Midbrain (tissue), 1 donor: ENCODE measurements at places on chromosomes 2 and 18.

- DNase-seq, result no peak
These were observed 81.4 kb downstream of the MTCL1 start for GRCh38 chr18:8786483-8787370.

DNA sequence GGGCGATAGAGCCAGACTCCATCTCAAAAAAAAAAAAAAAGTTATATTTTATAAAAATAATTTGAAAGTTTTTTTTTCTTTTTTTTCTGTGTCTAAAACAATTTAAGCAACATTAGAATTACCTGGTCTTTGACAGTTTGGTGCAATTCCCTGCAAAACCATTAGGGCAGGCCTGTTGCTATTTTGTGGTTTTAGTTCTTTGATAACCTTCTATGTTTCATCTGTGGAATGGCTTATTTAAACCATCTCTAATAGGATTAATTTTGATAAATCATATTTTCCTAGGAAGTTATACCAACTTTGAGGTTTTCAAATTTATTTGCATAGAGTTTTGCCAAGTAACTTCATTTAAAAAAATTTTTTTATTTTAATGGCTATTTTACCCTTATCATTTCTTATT is 141.2 kb upstream of the TWIST2 start:
- no peak for DNase-seq

GRCh38 chr18:50751490-50751889 is 68.3 kb downstream of the MRO start:
- no peak for DNase-seq

- no peak for DNase-seq
These were observed 15.3 kb downstream of the MTX2 start for GRCh38 chr2:176284461-176285049.

DNA sequence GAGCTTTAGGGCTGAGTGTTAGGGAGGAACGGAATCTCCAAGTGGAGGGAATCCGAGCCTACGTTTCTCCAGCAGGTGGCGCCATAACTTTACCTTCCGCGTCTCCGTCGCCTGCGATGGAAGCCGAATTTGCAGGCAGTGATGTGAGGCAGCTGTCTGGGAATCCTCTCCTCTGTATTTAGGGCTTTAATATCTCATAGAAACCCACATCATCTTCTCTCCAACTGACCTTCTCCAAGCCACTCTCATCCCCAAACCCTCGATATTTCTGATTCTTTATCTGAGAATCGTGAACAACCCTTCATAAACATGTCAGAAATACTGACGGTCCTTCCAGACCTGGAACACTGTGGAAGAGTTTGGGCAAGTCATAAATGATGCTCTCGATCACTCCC is 27.5 kb downstream of the SIX2 start:
- DNase-seq, result peak; percentile 81

DNA sequence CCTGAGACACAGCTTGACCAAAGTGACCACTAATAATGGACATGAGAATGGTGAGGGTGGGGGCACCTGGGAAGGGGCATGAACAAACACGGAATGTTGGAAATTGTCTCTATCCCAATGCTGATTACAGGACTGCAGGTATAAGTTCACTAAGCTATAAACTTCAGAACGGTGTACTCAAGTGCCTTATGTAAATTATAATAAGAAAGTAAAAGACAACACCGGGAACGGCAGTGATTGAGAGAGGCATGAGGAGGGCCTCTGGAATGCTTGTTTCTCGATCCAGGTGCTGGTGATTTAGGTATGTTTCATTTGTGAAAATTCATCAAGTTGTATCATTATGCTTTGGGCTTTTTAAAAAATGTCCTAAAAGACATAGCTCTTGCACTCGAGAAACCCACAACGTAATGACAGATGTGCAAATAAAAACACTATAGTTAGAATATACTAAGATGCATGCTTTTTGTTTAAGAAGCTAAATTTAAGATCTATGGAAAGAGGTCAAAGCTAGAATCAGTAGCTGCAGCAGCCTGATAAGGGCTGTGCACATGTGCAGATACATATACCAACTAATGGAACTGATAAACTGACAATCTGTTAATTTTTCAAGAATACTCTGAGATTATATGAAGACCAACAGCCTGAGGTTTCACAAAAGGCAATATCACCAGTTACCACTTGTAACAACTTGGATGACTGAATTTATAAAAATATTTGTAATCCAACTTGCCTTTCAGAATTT is 7.6 kb downstream of the HIBCH start:
- DNase-seq, result no peak

DNA sequence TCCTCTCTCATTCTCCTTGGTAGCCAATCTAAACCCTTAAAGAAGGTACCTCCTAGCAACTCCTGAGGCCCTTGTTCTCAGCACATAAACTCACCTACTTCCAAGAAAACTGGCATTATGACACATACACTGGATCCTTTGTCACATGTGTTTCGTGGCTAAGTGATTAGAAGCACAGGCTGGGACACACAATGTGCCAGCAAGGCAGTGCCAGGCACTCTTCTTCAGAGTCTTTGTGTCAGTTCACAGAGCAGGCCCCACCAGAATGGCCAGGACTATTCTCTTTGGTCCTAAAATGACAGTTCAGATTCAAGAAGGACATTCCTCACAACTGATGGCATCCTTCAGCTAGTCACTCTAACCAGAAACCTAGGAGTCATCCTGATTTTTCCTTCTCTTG is 40.3 kb downstream of the SMC6 start:
- DNase-seq, result peak; percentile 32

DNA sequence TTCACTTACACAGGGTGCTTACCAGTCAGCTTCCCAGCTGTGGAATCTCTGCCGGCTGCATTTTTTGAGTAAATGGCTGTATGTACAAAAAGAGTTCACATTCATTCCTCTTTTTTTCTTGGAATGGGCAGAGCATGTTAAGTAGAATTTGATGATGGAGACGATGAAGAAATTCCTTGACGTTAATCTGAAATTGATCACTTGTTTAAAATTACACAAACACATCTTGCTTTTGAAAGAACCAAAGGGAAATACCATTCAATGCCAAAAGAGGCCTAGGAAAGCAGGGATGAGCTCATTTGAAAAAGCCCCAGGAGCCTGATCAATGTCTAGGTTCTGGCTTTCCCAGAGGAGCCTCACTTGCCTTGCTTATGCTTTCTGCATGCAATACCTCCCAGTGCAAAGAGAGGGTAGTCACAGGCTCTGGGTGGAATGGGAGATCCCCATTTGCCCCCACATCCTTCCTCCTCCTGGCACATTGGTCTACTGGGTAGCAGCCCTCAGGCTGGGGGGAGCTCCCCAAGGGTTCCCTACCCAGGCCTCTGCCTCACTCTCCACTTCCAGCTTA is 12.3 kb upstream of the SMAD7 start:
- no peak for DNase-seq

DNA sequence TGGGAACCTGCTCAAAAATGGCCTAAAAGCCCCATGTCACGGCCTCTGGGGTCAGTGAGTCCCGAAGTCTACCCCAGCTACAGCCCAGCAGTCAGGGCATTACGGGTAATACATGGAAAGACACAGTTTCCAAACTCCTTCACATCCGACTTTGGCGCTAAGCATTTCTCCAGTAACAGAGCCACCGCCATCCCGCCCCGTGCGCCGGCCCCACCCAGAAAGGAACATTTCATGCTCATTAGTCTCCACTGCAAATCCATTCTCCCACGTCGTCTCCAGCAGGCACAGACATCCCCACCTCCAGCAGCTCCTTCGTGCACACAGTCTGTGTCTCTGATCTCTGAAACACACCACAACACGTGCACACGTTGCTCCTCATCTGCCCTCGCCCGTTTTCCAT is 509.2 kb upstream of the ID2 start:
- DNase-seq, result no peak

DNA sequence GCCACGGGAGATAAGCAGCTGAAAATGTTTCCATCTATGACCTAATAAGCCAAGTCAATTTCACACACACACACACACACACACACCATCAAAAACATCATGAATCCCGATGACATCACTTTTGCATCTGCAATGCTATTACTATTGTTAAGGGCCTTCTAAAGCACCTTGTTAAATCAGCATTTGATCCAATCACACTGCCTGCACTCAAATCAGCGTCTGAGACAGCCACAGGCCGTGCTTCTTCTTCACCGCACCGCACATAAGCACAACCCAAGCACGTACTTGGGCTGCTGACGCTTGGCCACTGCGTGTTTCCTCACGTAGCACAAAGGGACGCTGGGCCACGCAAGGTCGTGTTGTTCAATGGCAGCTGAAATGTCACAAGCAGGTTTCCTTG is 15.8 kb upstream of the MTCL1 start:
- no peak for DNase-seq

DNA sequence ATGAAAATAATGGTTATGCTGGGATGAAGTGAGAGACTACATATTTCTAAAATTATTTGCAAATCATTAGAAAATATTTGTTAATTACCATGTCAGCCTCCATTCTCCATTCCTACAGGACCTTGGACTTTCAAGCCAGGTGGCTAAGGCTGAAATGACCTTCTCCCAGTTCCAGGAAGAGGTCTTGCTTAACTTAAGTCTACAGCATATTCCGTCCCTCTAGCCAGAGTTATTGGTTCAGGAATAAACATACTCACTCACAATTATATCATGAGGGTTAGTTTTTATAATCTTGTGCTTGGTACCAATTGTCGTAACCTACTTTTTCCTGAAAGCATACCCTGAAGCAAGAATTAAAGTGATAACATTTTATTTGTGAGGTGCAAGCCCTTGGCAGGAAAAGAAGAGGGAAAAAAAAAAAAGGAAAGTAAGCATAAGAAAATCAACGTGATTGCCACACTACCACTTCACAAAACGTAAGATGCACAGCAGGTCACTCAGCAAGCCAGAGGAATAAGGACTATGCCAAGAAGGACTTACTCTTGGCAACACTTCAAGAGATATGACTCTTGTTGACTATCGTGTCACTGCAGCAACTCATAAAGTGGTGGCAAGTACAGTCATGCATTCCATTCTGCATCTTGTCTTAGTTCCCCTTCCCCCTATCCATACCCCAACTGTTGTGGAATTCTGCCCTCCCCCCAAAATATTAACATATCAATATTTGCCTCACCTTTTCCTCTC is 479.1 kb downstream of the MBD2 start:
- no peak for DNase-seq
